ENCODE measurements at places on chromosomes 4 and X.

GRCh38 chr4:124278477-124278876 lies 434.1 kb downstream of the ANKRD50 start:
- no peak for DNase-seq

DNA sequence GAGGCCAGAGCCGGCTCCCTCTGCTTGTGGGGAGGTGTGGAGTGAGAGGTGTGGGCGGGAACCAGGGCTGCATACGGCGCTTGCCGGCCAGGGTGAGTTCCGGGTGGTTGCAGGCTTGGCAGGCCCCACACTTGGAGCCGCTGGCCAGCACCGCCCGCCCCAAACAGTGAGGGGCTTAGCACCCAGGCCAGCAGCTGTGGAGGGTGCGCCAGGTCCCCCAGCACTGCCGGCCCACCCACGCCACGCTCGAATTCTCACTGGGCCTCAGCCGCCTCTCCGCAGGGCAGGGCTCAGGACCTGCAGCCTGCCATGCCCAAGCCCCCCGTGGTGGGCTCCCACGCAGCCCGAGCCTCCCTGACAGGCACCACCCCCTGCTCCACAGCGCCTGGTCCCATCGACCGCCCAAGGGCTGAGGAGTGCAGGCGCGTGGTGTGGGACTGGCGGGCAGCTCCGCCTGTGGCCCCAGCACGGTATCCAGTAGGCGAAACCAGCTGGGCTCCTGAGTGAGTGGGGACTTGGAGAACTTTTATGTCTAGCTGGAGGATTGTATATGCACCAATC lies 275.3 kb downstream of the RAPGEF2 start:
- no peak for DNase-seq

GRCh38 chr4:54726907-54727306 lies 69.2 kb downstream of the KIT start:
- DNase-seq, result no peak

DNA sequence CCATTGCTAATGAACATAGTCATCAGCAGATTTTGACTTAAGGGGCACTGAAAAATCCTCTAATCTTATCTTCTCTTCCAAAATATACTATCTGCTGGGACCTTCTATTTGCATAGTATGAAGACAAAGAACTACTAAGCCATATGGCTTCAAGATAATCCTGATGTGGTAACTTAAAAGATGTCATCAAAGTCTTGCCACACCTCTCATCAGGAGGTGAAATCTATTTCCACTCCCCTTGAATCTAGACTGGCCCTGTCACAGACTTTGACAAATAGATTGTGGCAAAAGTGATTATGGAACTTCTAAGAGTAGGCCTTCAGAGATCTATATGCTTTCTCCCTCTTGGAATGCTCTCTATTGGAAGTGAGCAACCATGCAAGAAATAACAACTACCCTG lies 27.3 kb upstream of the TET2 start:
- no peak for DNase-seq

- DNase-seq, result no peak
Observed at GRCh38 chr4:2714061-2714770, 41.9 kb downstream of the TNIP2 start.

DNA sequence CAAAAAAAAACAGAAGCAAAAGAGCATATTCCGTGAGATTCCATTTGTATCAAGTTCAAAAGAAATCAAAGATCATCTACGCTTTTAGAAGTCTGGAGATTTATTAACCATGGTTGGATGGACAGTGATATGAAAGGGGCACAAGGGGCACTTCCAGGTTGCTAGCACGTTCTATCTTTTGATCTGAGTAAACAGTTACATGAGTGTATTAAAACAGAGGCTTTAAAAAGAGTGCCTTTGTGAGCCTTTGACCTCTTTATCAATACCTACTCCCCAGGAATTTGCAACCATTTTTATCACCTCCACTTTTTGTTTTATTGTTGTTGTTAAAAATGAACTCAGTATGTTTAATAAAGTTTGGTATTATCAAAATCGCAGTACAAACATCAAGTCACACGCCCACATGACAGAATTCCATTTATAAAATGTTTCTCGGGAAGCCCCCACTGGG lies 72.4 kb upstream of the UCP1 start:
- no peak for DNase-seq
